ENCODE measurements at places on chromosomes 7 and 10.

GRCh38 chr7:23295401-23295697, 3.8 kb upstream of the MALSU1 start:
- no peak for DNase-seq

DNA sequence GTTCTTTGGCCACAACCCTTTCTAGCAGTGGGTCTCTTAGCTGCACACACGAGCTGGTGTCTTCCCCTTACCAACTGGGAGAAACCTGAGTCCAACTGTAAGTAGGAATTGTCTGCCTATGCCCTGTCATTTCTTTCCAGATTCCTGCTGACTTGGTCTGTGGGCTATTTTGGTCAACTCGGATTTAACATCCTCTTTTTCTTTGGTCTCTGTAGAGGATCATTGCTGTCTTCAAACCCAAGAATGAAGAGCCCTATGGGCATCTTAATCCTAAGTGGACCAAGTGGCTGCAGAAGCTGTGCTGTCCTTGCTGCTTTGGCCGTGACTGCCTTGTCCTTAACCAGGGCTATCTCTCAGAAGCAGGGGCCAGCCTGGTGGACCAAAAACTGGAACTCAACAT, 10.3 kb downstream of the PI4K2A start:
- DNase-seq: no peak

- no peak for DNase-seq
These were observed 68.2 kb downstream of the SLC13A1 start for GRCh38 chr7:123131556-123131955.

DNA sequence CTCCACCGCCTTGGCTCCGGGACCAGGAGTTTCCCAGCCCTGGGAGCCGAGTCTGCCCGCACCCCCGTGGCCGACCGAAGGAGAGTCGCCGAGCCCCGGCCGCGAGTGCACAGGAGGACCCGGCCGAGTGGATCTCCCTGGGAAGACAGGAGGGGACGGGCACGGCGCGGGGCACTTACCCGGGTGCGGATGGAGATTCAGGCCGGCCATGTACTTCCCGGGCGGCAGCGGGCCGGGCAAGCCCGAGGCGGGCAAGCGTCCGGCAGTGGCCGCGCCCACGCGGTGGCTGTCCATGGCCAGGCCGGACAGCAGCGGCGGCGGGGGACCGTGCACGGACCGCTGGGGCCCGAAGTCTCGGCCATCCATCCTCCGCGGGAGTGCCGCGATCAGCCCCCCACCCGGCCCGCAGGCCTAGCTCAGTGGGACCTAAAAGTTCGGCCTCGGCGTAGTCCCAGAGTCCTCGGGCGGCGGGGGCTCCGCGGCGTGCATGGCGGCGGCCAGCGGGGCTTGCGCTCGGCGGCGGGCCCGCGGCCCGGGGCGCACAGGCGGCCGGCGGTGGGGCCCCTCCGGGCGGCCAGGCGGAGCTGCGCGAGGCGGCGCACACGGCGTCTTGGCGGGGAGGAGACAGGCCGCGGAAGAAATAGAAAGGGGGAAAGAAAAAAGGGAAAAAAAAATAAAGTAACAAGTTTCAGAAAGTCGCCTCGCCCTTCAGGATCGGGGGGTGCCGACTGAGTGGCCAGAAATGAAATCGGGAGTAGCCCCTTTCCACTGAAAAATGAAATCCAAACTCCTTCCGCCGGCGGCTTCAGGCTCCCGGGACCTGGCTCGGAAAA, 2.5 kb downstream of the TNRC18 start:
- DNase-seq: no peak

DNA sequence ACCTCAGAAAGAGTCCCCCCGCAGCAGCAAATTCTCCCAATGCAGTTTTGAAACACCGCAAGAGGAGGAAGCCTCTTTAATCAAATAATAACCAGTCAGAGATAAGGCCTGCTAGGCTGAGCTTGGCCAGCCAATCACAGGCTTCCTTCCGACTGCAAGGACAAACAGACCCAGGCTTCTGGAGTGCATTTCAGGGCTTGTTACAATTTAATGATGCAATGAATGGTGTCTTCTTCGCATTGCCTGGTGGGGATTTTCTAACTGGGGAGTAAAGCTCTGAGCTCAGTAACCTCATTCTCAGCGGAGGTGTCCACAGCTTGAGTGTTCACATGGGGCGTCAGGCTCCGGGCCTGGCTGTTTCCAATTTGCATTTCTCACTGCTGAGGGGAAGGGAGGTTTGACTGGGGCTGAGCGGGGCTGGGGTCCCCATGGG, 31.8 kb upstream of the GPAM start:
- no peak for DNase-seq

GRCh38 chr10:119129721-119130120, 25.8 kb downstream of the DENND10 start:
- DNase-seq: no peak

Measured in NCI-H187 (cell line).